ENCODE measurements at places on chromosomes 11 and 22.

DNA sequence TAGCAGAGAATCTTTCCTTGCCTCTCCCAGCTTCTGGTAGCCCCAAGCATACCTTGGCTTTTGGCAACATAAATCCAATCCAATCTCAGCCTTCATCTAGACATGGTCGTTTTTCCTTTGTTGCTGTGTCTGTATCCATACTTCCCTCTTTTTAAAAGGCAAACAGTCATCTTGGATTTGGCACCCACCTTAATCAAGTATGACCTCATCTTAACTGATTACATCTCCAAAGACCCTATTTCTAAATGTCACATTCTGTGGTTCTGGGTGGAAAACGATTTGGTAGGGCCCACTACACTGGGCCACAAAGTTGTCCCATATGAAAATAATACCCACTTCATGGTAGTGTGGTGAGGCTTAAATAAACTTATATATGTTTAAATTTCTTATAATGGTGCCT, 852 bp downstream of the BUD13 start:
- no peaks in the 10 kb centered on the region for H3K27me3 ChIP-seq
- H3K27ac ChIP-seq: peak overlapping the region; percentile 91
- peaks cover 8% of the 10 kb centered on the region for H3K36me3 ChIP-seq
- H3K4me1 ChIP-seq: peaks cover 10% of the 10 kb centered on the region

- no peaks in the 10 kb centered on the region for H3K27me3 ChIP-seq
- H3K4me1 ChIP-seq: peaks cover 7% of the 10 kb centered on the region
- H3K36me3 ChIP-seq: no peaks in the 10 kb centered on the region
- H3K4me3 ChIP-seq: no peak overlapping the region
- no peak for DNase-seq
Observed at GRCh38 chr11:75425422-75425821, 7.6 kb downstream of the KLHL35 start.

DNA sequence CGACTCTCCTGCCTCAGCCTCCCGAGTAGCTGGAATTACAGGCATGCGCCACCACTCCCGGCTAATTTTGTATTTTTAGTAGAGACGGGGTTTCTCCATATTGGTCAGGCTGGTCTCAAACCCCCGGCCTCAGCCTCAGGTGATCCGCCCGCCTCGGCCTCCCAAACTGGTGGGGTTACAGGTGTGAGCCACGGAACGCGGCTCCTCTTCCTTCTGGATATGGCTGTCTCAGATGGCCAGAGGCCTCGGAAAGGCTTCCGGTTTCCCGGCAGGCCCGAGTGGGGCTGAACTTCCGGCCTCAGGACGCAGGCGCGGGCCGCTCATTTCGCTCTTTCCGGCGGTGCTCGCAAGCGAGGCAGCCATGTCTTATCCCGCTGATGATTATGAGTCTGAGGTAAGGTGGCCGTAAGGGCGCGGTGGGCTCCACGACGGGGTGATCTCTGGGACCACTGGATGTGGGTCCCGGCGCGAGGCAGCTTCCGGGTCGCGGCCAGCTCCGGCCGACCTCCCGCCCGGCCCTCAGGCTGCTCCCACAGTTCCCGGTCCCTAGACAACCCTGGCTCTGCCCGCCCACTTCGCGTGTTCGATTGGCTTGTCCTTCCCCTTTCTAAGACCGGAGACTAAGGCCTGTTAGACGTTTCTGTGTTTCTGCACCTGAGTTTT, at the start of gene EIF3L:
Gene EIF3L (plus strand): TSS at position 331 of the 663 bp plus-strand sequence. CDS start 31 bp downstream, at position 362.
- H3K4me1 ChIP-seq: peaks cover 11% of the 10 kb centered on the region
- H3K27me3 ChIP-seq: no peaks in the 10 kb centered on the region
- peak within 1 kb of the TSS; percentile 98 for H3K27ac ChIP-seq
- peak within 1 kb of the TSS; percentile 78 for H3K4me3 ChIP-seq

DNA sequence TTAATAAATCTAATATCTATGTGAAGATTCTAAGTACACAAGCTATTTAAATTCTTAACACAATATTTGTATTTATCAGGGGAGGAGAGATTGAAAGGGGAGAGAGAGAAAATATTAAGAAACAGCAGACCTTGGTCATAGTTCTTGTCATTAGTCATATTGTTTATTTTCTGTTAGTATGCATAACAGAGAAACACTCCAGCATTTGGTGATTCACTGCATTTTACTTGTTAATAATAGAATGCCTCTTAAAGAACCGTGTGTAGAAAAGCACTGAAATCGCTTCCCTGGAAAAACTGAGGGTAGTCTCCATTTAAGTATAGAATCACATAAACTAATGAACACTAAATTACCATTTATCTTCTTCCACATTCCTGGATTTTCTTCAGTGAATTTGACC, 122.7 kb upstream of the TRPC6 start:
- H3K27me3 ChIP-seq: no peaks in the 10 kb centered on the region
- no peaks in the 10 kb centered on the region for H3K36me3 ChIP-seq
- H3K4me3 ChIP-seq: no peak overlapping the region
- no peak for DNase-seq

- H3K27me3 ChIP-seq: peaks cover 41% of the 10 kb centered on the region
- no peaks in the 10 kb centered on the region for H3K36me3 ChIP-seq
Observed at GRCh38 chr11:117601006-117601708, 195.9 kb downstream of the DSCAML1 start.

- H3K27me3 ChIP-seq: no peaks in the 10 kb centered on the region
- no peak overlapping the region for H3K4me3 ChIP-seq
- H3K36me3 ChIP-seq: no peaks in the 10 kb centered on the region
- no peak for DNase-seq
- H3K27ac ChIP-seq: no peak overlapping the region
Observed at GRCh38 chr22:34111210-34111824, 191.0 kb upstream of the LARGE1 start.

DNA sequence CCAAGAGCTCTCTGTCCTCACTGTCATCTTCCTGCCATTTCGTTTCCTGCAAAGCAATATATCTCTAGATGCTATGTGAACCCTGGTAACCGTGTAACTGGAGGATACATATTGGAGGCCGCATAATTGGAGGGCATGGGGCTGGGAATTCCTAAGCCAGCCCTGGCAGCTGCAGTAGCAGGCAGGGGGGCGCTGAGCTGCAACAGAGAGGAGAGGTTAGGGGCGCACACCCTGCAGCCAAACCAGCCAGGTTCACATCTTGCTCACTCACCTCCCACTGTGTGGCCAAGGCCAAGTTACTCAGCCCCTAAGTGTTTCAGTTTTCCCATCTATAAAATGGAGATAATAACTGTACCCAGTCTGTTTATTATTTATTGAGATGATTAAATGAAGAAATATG, 39.9 kb upstream of the ZBTB16 start:
- H3K27ac ChIP-seq: no peak overlapping the region
- 0 out of 2 replicates have a peak, but pooled peaks cover 2% of the 10 kb centered on the region for H3K27me3 ChIP-seq
- DNase-seq: no peak
- H3K4me1 ChIP-seq: no peaks in the 10 kb centered on the region

DNA sequence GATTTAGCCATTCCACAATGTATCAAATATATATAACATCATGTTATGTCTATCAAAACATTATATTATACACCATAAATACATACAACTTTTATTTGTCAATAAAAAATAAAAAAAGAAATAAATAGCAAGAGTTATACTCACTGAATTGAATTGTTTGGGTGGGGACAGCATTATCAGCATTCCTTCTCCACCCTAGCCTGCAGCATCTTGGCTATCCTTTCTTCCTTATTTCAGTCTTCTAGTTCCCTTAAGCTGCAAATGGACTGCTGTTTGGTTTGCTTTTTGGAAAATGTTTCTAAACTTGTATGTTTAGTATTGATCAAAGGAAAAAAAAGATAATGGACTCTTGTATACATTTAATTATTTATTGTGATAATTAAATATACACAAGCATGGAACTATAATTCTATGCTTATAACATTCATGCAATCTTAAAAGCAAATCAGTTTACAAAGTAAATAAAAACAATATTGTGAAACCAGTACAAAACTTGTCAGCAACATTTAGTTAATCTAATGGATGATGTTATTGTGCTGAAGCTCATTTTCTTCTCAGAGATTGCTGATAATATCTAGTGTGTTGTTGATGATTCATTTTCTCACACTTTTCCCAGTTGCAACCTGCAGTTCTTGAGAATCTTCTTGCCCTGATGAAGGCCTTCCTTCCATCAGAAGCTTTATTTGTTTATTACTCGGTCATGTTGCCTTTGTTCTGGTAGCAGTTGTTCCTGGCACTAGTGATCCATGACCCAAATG, 5.0 kb downstream of the ARHGAP42 start:
- no peak overlapping the region for H3K4me3 ChIP-seq
- H3K36me3 ChIP-seq: no peaks in the 10 kb centered on the region
- no peaks in the 10 kb centered on the region for H3K27me3 ChIP-seq
- DNase-seq: no peak
- no peak overlapping the region for H3K27ac ChIP-seq

GRCh38 chr11:64872790-64873488, 5.5 kb downstream of the EHD1 start:
- no peaks in the 10 kb centered on the region for H3K27me3 ChIP-seq
- no peak overlapping the region for H3K4me3 ChIP-seq
- H3K4me1 ChIP-seq: peaks cover 20% of the 10 kb centered on the region

- H3K36me3 ChIP-seq: no peaks in the 10 kb centered on the region
- peaks cover 42% of the 10 kb centered on the region for H3K4me1 ChIP-seq
- H3K4me3 ChIP-seq: peak overlapping the region; percentile 57
- no peak for DNase-seq
Observed at GRCh38 chr11:76209973-76210930, 4.0 kb upstream of the WNT11 start.

DNA sequence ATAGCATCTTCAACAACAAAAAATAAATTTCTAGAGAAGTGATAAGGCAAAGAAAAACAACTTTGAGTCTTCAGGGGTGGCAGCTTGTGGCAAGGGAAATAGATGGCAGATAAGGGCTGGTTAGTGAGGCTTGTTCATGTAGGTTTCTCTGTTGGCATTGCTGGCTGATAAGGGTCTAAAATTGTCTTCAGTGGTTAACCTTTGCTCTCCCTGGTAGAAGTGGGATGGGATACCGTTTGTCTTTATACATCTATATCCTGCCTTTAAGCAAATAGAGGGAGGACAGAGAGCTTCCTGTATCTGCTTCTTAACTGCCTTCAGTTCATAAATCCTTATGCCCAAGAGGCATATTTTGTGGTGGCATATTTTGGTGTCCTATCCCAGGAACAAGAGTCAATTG, 57.1 kb downstream of the TRAF6 start:
- no peak overlapping the region for H3K27ac ChIP-seq
- 0 out of 2 replicates have a peak, but pooled peaks cover 4% of the 10 kb centered on the region for H3K4me1 ChIP-seq
- no peaks in the 10 kb centered on the region for H3K36me3 ChIP-seq
- no peak for DNase-seq

DNA sequence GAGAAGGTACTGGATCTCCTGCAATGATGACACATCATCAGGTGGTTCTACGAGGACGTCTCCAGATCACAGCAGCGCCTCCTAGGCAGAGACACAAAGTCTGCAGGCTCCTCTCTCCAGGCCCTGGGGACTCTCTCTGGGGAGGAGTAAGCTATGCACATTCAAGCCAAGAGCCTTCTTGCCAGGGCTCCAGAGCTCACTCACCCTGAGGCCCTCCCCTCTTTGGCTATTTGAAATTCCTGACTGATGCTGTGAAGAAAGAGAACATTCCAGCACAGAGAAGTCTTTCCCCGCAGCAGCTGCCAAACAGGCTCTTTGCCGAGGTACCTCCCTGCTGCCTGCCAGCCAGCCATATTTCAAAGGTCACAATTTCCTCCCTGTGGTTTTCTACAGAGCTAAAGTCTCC, 204.9 kb downstream of the CSNK2A3 start:
- H3K27ac ChIP-seq: no peak overlapping the region
- H3K27me3 ChIP-seq: no peaks in the 10 kb centered on the region
- no peaks in the 10 kb centered on the region for H3K4me1 ChIP-seq
- H3K36me3 ChIP-seq: no peaks in the 10 kb centered on the region
- H3K4me3 ChIP-seq: no peak overlapping the region
- no peak for DNase-seq

DNA sequence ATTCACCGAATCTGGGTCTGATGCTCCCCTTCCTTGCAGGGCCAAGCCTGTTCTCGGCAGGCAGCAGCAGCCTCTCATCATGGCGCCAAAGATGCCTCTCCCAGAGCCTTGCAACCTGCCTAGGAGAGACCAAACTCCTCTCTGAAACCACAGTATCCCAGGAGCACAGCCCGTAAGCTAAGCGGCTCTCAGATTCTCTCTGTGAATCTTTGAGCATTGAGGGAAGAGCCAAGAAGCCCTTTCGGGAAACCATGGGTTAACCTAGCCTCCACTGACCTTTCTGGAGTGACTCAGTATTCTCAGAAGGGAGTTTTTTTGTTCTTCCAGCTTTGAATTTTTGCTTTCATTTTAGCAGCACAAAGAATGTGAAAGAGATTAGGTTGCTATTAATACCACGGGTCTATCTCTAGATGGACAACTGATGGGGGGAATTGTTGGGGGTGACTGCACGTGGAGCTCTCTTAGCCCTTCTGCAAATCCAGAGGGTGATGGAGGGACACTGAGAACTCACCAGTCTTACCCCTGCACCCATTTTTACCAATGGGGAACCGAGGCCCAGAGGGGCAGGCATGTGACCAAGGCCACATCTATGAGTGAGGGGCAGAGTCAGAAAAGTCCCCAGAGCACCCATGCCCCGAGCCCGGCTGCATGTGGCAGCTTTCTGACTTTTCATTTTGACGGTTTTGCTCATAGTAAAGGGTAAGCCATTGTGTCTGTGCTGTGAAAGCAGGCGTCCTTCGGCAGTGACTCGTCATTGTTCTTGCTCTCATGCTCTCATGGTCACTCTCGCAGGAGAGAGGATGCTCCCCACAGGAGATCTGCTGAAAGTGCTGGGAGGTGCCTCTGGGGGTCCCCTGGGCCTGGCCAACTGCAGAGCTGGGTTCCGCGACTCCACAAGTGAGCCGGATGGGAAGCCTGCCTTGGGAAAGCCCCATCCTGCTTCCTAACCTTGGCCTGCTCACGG, 36.0 kb downstream of the IRAG1 start:
- no peak for DNase-seq
- peak overlapping the region; percentile 100 for H3K27ac ChIP-seq
- no peaks in the 10 kb centered on the region for H3K27me3 ChIP-seq
- H3K36me3 ChIP-seq: no peaks in the 10 kb centered on the region
- 0 out of 2 replicates have a peak overlapping the region, but pooled peaks have one; percentile 2 for H3K4me3 ChIP-seq

GRCh38 chr11:86722006-86722405, 49.6 kb upstream of the ME3 start:
- H3K4me3 ChIP-seq: no peak overlapping the region
- H3K36me3 ChIP-seq: no peaks in the 10 kb centered on the region
- peaks cover 3% of the 10 kb centered on the region for H3K4me1 ChIP-seq
- H3K27me3 ChIP-seq: no peaks in the 10 kb centered on the region

DNA sequence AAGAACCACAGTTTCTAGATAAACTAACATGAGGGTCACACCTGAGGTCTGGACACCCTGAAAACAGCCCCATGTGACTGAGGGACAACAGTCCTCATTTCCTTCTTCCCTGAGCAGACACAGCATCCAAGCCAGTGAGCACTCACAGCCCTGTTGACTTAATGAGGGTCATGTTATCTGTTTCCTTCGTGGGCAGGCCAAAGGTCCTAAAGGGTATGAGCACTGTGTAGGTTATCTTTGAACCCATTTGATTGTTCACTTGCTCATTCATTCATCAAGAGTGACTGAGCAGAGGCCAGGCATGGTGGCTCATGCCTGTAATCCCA, 170.7 kb upstream of the B3GAT1 start:
- H3K4me1 ChIP-seq: peaks cover 13% of the 10 kb centered on the region
- peaks cover 16% of the 10 kb centered on the region for H3K27me3 ChIP-seq
- no peaks in the 10 kb centered on the region for H3K36me3 ChIP-seq
- no peak for DNase-seq
- no peak overlapping the region for H3K4me3 ChIP-seq
- no peak overlapping the region for H3K27ac ChIP-seq

- H3K36me3 ChIP-seq: peaks cover 37% of the 10 kb centered on the region
- H3K4me3 ChIP-seq: no peak overlapping the region
- H3K27me3 ChIP-seq: no peaks in the 10 kb centered on the region
- no peaks in the 10 kb centered on the region for H3K4me1 ChIP-seq
Observed at GRCh38 chr11:253160-253885, 16.5 kb downstream of the PSMD13 start.
